ENCODE measurements at places on chromosomes 1 and 21. TPM values are rescaled to one million over a fixed set of nuclear protein-coding genes. Genes with fewer than 3 reads are reported as not detected.
A peak's percentile ranks its signal among the peaks of the same experiment; 100 is the strongest.

The LHX8 gene
- total RNA-seq = not detected

The DISP3 gene
- total RNA-seq = not detected

The PCBP3 gene
- total RNA-seq = 32.4 TPM

GRCh38 chr1:67572594-67573221, 112.3 kb upstream of the GADD45A start:
- no peak for DNase-seq

DNA sequence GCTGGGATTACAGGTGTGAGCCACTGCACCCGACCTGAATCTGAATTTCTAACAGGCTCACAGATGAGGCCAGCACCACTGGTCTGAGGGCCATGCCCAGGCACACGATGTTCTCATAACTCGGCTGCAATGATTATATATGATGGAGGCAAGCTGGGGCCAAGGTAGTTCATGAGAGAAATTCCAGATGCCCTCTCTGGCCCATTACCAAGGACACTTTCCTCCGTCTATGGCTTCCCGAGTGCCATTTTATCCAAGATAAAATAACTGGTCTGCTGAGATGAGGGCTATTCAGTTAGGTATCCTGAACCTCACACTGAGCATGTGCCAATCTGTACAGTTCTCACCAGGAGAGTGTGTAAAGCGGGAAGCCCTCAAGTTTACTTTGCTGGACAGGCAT, 16.5 kb downstream of the TMPRSS2 start:
- no peak for DNase-seq

DNA sequence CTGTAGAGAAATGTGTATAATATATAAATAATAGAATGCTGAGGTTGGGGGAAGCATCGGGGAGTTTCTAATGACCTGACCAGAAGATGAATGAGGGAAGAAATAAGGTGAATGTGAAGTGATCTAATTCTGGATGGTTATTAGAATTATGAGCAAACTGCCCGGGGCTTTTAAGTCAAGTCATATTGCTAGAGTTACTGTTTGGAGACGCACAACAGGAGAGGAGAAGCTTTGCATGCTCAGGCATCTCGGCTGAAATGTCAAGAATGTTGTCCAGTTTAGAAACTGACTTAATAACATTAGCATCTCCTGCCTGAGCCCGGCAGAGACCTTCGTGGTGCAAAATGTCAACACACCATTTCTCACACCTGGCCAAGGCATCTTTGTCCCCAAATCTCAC, 119.1 kb downstream of the RRAGC start:
- DNase-seq = no peak

DNA sequence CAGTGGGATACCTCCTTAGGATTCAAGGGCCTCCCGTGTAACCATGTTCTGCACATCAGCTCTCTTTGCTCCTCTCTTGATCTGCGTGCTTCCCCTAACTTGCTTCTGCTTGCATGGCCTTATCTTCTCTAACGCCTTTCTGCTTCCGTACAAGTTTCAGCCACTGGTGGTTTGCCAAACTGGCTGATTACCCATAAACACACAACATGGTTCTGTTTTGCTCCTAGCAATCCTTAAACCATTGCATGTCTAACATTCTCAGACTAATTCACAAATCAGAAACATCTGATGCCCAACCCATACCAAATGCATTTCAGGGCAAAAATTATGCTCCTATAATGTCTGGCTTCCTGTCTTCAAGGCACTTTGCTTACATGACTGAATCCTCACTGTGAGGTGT, 166.4 kb downstream of the PBX1 start:
- no peak for DNase-seq

DNA sequence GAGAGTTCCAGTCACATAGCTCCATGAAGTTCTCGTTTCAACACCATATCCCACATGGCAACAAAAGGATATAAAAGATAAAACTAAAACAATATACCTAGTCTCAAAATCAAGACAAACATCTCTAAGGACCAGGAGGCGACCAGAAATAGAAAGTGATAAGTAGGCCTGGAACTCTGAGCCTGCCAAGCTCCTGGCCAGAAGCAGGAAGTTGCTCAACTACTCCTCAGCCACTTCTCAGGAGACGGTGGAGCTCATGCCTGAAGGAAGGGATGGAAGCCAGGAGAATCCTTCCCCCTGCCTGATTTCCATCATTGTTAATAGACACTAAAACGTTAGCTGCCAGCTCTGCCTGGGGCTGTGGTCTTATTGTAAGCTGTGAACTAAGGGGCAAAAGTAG, 94.7 kb downstream of the DISP1 start:
- DNase-seq = no peak

- DNase-seq = no peak
These were observed 81.5 kb upstream of the KCNJ15 start for GRCh38 chr21:38175306-38175705.

DNA sequence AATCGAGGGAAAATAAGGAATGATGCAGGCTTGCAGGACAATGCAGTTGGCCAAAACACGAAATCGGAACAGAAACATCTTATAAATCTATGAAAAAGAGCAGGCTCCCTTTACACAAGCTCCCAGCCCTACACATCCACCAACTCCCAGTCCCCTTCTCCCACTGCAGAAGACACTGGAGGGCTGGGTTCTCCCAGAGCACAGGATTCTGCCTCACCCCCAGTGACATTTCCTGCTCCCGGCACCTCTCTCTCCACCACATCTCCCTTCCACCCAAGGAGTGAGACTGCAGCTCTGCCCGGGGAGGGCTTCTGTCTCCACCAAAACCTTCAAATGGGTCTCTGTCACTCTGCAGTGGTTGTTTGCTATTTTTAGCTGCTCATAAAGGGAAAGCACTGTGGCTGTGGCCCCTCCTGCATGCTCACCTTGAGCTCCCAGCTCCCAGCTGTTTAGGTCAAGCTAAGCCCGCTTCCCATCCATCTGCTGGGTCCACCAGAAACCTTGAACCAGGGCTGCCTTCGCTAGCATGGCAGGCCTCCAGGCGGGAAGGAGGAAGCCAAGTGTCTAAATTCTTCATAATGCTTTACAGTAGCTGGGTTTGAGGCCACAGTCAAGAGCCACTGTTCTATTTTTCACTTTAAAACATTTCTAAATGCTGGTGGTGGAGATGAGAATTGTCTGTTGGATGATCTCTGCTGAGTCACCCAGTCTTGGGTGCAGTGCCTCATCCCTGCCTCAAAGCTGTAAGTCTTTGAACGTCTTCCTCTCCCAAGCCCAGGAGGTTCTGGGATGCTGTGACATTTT, 3.3 kb upstream of the C2CD2 start:
- DNase-seq = no peak

- no peak for DNase-seq
These were observed 168.6 kb downstream of the NFIA start for GRCh38 chr1:61250933-61251332.

DNA sequence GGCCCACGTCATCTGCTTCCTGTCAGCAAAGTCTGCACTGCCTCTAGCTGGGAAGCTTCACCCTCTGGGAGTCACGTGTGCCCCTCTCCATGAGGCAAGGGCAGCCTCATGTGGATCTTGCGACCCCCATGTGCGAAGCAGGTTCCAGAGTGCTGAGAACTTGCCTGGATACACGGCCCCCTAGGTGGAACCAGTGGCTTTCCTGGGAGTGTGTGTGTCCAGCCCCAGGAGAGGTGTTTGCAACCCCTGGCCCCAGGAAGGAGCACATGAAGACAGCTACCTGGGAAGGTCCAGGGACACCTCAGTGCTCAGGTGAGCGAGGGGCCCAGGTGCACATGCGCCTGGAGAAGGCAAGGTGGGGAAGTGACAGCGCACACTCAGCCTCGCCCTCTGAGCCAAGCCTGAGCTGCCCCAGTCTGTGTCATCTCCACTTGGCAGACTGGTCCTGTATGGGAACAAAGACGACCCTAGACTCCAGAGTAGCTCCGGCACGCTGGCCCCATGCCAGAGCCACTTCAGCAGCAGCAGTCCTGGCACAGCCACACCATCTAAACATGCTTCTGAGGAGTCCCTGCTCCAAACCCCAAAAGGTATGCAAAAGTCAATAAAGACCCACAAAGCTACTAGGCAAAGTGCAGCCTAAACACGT, 8.9 kb downstream of the LSS start:
- peak; percentile 81 for DNase-seq

- DNase-seq = no peak
These were observed 272.7 kb downstream of the SDCCAG8 start for GRCh38 chr1:243528459-243529121.

Measured in mesenteric fat pad (tissue), 1 donor.